ENCODE measurements at places on chromosomes 5 and 9. TPM values are rescaled to one million over a fixed set of nuclear protein-coding genes. Genes with fewer than 3 reads are reported as not detected.

DNA sequence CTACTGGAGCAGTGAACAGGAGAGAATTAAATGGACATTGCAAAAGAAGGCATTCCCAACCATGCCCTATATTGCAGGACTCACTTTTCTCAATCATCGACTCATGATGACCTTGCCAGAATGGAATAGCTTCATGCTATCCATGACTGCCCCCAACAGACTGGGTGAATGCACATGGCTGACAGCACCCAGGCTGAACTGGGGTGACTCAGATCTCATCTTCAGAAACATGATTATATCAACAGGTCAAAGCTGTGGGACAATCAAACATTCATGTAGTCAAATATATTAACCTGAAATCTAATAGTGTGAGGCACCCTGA is 34.7 kb upstream of the MIER3 start:
- no peaks in the 10 kb centered on the region for H3K36me3 ChIP-seq
- peaks cover 4% of the 10 kb centered on the region for H3K27me3 ChIP-seq
- no peak overlapping the region for H3K4me3 ChIP-seq
- no peak overlapping the region for H3K27ac ChIP-seq

- peak overlapping the region; percentile 66 for H3K4me3 ChIP-seq
- peak; percentile 35 for DNase-seq
These were observed 13.7 kb downstream of the DOCK2 start for GRCh38 chr5:169650701-169651331.

- H3K4me1 ChIP-seq = no peaks in the 10 kb centered on the region
- H3K36me3 ChIP-seq = no peaks in the 10 kb centered on the region
- no peaks in the 10 kb centered on the region for H3K27me3 ChIP-seq
- no peak overlapping the region for H3K27ac ChIP-seq
These were observed 131.1 kb downstream of the CHSY3 start for GRCh38 chr5:130035388-130035787.

- no peak overlapping the region for H3K27ac ChIP-seq
- H3K4me3 ChIP-seq = no peak overlapping the region
- H3K36me3 ChIP-seq = no peaks in the 10 kb centered on the region
- H3K27me3 ChIP-seq = no peaks in the 10 kb centered on the region
- no peak for DNase-seq
- H3K4me1 ChIP-seq = no peaks in the 10 kb centered on the region
These were observed 175.5 kb downstream of the MUSK start for GRCh38 chr9:110844121-110844520.

- peak overlapping the region; percentile 30 for H3K27ac ChIP-seq
- H3K36me3 ChIP-seq = no peaks in the 10 kb centered on the region
- peaks cover 17% of the 10 kb centered on the region for H3K4me1 ChIP-seq
- no peaks in the 10 kb centered on the region for H3K27me3 ChIP-seq
These were observed 17.7 kb upstream of the DAB2IP start for GRCh38 chr9:121633736-121634135.

Gene CDHR2
- 2.1 TPM for total RNA-seq

Gene GLRX
- total RNA-seq = 65.4 TPM

DNA sequence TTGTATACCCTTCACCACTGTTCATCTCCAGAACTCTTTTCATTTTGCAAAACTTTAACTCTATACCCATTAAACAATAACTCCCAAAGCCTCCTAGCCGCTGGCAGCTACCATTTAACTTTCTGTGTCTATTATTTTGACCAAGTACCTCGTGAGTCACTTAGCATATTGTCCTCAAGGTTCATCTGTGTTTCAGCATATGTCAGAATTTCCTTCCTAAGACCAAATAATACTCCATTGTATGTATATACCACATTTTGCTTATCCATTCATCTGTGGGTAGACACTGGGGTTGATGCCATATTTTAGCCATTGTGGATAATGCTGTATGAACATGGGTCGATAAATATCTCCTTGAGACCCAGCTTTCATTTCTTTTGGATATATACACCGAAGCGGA is 17.4 kb downstream of the ERBIN start:
- H3K36me3 ChIP-seq = peaks cover 25% of the 10 kb centered on the region
- H3K27ac ChIP-seq = no peak overlapping the region
- no peak overlapping the region for H3K4me3 ChIP-seq
- no peaks in the 10 kb centered on the region for H3K4me1 ChIP-seq
- H3K27me3 ChIP-seq = no peaks in the 10 kb centered on the region

Gene SPATA31E1
- not detected for total RNA-seq

Gene CARTPT
- total RNA-seq = not detected

GRCh38 chr9:118305331-118305730 is 601.1 kb downstream of the TLR4 start:
- no peak overlapping the region for H3K27ac ChIP-seq
- H3K4me1 ChIP-seq = no peaks in the 10 kb centered on the region
- H3K27me3 ChIP-seq = no peaks in the 10 kb centered on the region
- H3K36me3 ChIP-seq = no peaks in the 10 kb centered on the region
- H3K4me3 ChIP-seq = no peak overlapping the region
- DNase-seq = no peak

GRCh38 chr9:106757514-106757913 is 105.5 kb upstream of the ZNF462 start:
- no peak overlapping the region for H3K4me3 ChIP-seq
- no peak overlapping the region for H3K27ac ChIP-seq
- no peaks in the 10 kb centered on the region for H3K27me3 ChIP-seq
- DNase-seq = no peak

DNA sequence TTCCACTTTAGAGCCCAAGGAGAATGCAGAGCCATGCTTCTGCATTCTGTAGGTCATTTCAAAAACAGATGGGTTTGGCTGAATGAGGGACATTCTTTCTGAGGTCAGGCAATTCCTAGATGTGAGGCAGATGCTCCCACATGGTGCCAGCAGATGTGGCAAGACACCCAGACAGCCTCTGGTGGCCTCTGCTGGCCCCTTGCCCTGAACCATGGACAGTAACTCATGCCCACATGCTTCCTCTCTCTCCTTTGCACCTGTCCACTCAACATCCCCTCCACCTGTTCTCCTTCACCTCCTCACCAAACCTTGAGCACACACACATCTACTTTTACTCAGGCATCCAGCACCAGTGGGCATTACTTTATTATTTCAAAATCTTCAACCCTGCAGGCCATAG is 252.3 kb downstream of the DNAH5 start:
- no peak overlapping the region for H3K4me3 ChIP-seq
- H3K4me1 ChIP-seq = no peaks in the 10 kb centered on the region
- no peak overlapping the region for H3K27ac ChIP-seq

- H3K4me1 ChIP-seq = no peaks in the 10 kb centered on the region
- H3K27me3 ChIP-seq = no peaks in the 10 kb centered on the region
- no peak overlapping the region for H3K27ac ChIP-seq
- no peak overlapping the region for H3K4me3 ChIP-seq
- DNase-seq = no peak
- no peaks in the 10 kb centered on the region for H3K36me3 ChIP-seq
These were observed 190.6 kb downstream of the MPDZ start for GRCh38 chr9:13088720-13089427.

Gene PKD2L2
- total RNA-seq = not detected

DNA sequence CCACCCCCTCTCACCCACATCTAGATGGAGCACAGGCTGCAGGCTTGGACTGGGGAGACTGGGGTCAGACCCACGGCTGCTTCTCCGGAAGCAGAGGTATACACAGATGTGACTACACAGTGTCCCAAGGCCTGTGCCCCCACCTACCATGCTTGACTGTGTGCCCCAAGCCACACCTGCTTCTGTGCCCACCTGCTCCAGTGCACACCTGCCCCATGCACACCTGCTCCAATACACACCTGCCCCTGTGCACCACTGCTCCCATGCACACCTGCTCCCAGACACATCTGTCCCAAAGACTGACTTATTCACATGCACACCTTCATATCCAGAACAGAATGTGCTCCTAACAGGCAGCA is 5.5 kb upstream of the COL5A1 start:
- no peaks in the 10 kb centered on the region for H3K4me1 ChIP-seq
- H3K4me3 ChIP-seq = no peak overlapping the region
- H3K27me3 ChIP-seq = peaks cover 7% of the 10 kb centered on the region
- H3K36me3 ChIP-seq = no peaks in the 10 kb centered on the region

GRCh38 chr5:59065554-59065953 is 482.7 kb downstream of the RAB3C start:
- DNase-seq = no peak
- H3K27me3 ChIP-seq = no peaks in the 10 kb centered on the region
- no peaks in the 10 kb centered on the region for H3K4me1 ChIP-seq
- H3K4me3 ChIP-seq = no peak overlapping the region

Gene PHF24
- not detected for total RNA-seq

Gene OR1J2
- not detected for total RNA-seq

Gene RNF20
- total RNA-seq = 41.3 TPM

- H3K4me1 ChIP-seq = no peaks in the 10 kb centered on the region
- H3K27ac ChIP-seq = no peak overlapping the region
- no peak for DNase-seq
- no peak overlapping the region for H3K4me3 ChIP-seq
These were observed 152.4 kb upstream of the TRPC7 start for GRCh38 chr5:136517755-136518154.

DNA sequence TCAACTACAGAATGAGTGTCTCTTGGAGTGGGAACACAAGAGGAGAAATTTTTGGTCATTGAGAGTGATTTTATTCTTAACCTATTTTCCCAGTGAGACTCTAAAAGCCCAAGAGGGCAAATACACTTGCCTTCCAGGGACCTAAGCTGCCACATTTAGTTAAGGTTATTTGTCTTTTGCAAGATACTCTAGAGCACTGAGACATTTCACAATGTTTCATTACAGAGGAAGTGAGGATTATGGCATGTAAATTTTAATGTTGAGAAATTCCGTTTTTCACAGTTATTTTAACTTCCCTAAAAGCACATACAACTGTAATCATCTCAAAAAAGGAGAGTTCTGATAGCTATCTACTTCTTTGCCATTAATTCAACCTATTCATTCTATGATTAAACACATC is 38.7 kb upstream of the RAB3C start:
- DNase-seq = no peak
- no peak overlapping the region for H3K4me3 ChIP-seq
- no peaks in the 10 kb centered on the region for H3K36me3 ChIP-seq
- H3K4me1 ChIP-seq = peaks cover 7% of the 10 kb centered on the region
- no peaks in the 10 kb centered on the region for H3K27me3 ChIP-seq

DNA sequence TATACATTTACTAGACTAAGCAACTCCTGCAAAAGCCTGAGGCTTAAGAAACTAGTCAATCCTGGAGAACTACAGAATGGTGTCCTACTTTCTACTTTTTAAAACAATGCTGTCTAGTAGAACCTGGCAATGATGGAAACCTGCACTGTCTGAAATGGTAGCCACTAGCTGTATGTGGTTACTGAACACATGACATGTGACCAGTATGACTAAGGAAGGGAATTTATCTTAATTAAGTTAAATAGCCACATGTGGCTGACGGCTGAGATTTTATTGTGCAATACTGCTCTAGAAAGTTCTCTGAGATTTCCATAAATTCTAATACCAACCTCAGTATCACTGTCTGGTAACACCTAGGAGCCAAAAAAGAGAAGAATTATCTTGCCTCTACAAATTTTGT is 44.9 kb upstream of the RAPGEF6 start:
- peaks cover 2% of the 10 kb centered on the region for H3K4me1 ChIP-seq
- no peak for DNase-seq
- H3K36me3 ChIP-seq = peaks cover 47% of the 10 kb centered on the region
- H3K27ac ChIP-seq = no peak overlapping the region
- H3K4me3 ChIP-seq = no peak overlapping the region
- no peaks in the 10 kb centered on the region for H3K27me3 ChIP-seq

GRCh38 chr9:106557996-106558667 is 304.8 kb upstream of the ZNF462 start:
- no peaks in the 10 kb centered on the region for H3K4me1 ChIP-seq
- H3K27ac ChIP-seq = no peak overlapping the region
- DNase-seq = no peak
- no peaks in the 10 kb centered on the region for H3K36me3 ChIP-seq
- no peaks in the 10 kb centered on the region for H3K27me3 ChIP-seq

DNA sequence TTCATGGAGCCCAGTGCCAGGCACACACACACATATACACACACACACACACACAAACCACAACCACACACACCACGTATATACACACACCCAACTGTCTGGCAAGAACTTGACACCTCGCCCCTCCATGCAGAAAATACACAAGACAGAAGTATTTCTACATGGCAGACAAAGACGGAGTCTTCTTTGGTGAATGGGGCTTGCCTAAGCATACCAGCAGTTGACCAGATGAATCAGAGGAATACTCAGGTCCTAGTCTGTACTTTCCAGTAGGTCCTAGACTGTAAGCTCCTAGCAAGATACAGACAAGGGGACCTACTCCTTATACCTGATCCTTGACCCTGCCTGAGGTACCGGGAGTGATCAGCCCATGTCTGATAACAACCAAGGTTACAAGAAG is 60.1 kb downstream of the SIL1 start:
- H3K27me3 ChIP-seq = no peaks in the 10 kb centered on the region
- no peak overlapping the region for H3K4me3 ChIP-seq
- no peaks in the 10 kb centered on the region for H3K36me3 ChIP-seq
- H3K27ac ChIP-seq = no peak overlapping the region
- H3K4me1 ChIP-seq = peaks cover 3% of the 10 kb centered on the region
- no peak for DNase-seq

GRCh38 chr5:178854284-178854683 is 5.5 kb upstream of the ZNF354B start:
- H3K4me1 ChIP-seq = peaks cover 5% of the 10 kb centered on the region
- no peak overlapping the region for H3K27ac ChIP-seq
- no peak overlapping the region for H3K4me3 ChIP-seq
- peaks cover 2% of the 10 kb centered on the region for H3K36me3 ChIP-seq
- peaks cover 5% of the 10 kb centered on the region for H3K27me3 ChIP-seq
- DNase-seq = no peak

Gene GARIN3
- not detected for total RNA-seq

DNA sequence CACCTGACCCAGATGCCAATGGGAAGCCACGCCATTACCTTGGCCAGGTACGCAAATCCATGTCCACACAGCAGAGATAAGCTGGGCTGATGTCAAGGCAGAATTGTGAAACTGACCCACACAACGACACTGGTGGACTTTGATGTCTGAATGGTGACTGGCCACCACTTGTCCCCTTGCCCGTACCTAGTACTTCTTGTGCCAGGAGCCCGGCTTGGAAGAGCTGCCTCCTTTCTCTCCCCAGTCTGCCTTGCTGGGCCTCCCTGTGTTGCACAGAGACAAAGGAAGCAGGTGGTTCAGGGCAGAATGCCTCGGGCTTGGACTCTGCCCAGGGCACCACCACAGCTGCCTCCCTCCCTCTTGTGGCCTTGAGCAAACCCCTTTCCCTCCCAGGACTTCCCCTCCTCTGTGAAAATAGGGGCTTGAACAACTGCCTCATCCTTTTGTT is 23.3 kb downstream of the PTGES2 start:
- no peak overlapping the region for H3K4me3 ChIP-seq
- H3K36me3 ChIP-seq = peaks cover 65% of the 10 kb centered on the region

GRCh38 chr5:61114441-61114840 is 47.8 kb downstream of the SMIM15 start:
- no peaks in the 10 kb centered on the region for H3K27me3 ChIP-seq
- no peak for DNase-seq
- peaks cover 10% of the 10 kb centered on the region for H3K36me3 ChIP-seq
- no peaks in the 10 kb centered on the region for H3K4me1 ChIP-seq

GRCh38 chr5:150556859-150557508 is 49.1 kb downstream of the NDST1 start:
- H3K4me3 ChIP-seq = no peak overlapping the region
- no peaks in the 10 kb centered on the region for H3K4me1 ChIP-seq
- H3K27me3 ChIP-seq = no peaks in the 10 kb centered on the region
- DNase-seq = no peak
- no peak overlapping the region for H3K27ac ChIP-seq
